NCI-H2029 treated with DMSO at 0.1 percent for 48 hours (cell line): ENCODE measurements at places on chromosomes 1 and 21.

GRCh38 chr1:102296116-102296515 is 299.4 kb upstream of the OLFM3 start:
- no peak for DNase-seq

DNA sequence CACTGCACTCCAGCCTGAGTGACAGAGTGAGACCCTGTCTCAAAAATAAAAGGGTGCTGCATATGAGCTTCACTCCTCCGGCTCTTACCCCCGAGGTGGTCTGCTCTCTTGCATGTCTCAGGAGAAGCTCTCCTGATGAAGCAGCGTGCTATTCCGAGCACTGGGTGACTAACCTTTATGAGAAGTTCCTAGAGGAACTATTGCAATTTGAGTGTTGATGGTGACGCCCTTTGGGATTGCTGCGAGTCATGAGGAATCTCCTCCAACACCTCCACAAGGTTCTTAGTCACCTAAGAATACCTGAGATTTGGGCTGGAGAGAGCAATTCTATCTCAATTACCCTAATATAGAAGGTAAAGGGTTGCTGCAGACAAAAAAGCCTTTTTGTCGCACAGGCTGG is 40.8 kb upstream of the TINAGL1 start:
- DNase-seq = no peak

GRCh38 chr1:69221524-69221923 is 346.2 kb upstream of the LRRC7 start:
- no peak for DNase-seq

GRCh38 chr1:81305997-81306452 is 494.7 kb upstream of the ADGRL2 start:
- no peak for DNase-seq

GRCh38 chr21:15455819-15456462 is 273.8 kb upstream of the USP25 start:
- no peak for DNase-seq

DNA sequence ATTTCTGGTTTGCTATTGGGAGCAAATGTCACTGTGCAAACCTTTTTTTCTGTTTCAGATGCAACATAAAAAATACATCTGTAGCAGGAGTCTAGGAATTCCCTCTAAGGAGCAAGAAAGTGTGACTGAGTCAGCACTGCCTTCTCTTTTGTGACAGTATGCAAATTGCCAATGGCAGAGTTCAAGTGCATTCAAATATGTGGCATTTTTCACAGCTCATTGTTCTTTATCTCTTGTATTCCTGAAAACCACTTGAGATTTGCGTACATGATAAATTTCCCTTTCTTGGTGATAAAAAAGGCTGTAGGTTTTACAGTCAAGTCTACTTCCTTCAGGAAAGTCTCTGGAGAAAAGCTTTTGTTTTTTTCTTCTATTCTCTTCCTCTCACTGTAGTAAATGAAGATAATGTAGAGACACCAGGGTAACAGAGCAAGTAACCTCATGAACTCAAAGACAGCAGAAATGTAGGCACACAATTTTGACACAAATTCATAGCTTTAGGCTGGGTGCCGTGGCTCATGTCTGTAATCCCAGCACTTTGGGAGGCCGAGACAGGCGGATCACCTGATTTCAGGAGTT is 129.7 kb upstream of the L1TD1 start:
- DNase-seq = no peak

GRCh38 chr21:40829308-40829707 is 17.6 kb downstream of the DSCAM start:
- no peak for DNase-seq

DNA sequence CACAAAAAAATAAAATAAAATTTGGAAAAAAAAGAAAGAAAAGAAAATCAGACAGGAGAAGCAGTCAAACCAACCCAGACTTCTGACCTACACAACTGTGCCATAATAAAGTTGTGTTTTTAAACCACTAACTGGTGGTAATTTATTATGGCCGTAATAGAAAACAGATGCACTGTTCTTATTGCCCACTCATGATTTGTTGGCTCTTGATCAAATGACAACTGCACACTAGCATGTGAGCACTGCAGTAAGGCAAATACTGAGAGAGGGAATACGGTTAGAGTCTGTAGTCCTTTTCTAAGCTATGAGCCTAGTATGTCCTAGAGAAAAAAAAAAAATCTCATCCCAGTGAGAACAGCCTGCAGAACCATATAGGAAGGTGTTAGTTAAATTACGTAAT is 61.2 kb upstream of the TNR start:
- no peak for DNase-seq

DNA sequence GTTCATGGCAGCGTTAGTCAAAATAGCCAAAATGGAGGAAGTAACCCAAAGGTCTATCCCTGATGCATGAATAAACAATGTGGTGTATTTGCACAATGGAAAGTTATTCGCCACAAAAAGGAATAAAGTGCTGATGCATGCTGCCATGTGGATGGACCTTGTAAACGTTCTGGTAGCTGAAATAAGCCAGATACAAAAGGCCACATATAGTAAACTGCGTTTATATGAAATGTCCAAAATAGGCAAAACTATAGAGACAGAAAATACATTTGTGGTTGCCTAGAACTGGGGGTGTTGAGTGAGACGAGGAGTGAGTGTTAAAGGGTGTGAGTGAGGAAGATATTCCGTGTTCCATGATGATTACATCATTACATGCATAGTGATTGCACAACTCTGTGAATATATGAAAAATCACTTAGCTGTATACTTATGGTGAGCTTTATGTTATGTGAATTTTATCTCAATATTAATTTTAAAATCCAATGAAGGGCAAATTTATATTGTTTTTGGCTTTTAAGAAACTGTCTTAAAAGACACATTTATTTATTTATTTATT is 321.3 kb downstream of the KIF26B start:
- DNase-seq = no peak

GRCh38 chr1:2190491-2190976 is 4.0 kb downstream of the FAAP20 start:
- no peak for DNase-seq

GRCh38 chr21:46624050-46624449 is 11.4 kb upstream of the PRMT2 start:
- no peak for DNase-seq

GRCh38 chr1:185681034-185681633 is 53.1 kb upstream of the HMCN1 start:
- peak; percentile 39 for DNase-seq

GRCh38 chr1:44546403-44547053 is 127.8 kb downstream of the TMEM53 start:
- no peak for DNase-seq

DNA sequence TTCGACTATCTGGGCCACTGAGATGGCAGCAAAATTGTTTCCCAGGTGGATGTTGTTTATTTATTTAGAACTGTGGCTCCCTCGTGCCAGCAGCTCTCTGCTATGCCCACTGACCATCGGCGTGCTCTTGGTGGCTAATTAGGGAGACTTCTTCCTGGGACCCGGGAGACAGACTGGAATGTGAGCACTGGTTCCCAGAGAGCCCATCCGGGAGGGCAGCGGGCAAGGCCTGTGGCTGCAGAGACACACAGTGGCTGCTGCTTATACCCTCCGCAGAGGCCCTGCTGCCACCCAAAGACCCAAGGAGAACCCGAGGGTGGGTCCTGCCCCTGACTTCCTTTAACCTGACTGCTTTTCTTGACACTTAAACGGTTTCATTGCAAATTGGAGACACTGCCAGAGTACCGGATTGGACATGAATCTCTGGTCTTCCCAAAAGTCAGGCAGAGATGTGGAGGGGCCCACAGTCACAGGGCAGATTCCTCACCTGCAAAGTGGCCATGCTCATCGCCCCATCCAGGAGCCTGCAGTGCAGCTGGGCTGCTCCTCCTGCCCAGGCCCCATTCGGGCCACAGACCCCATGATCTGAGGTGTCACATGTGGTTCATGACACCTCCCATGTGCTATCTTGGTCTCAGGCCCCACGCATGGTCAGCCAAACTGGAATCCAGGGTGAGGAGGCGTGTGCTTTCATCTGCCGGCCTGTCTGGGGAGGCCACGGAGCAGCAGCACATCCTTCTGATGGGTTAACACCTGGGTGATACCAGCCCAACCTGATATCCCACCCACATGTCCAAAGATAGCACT is 5.7 kb upstream of the MATN1 start:
- DNase-seq = no peak

DNA sequence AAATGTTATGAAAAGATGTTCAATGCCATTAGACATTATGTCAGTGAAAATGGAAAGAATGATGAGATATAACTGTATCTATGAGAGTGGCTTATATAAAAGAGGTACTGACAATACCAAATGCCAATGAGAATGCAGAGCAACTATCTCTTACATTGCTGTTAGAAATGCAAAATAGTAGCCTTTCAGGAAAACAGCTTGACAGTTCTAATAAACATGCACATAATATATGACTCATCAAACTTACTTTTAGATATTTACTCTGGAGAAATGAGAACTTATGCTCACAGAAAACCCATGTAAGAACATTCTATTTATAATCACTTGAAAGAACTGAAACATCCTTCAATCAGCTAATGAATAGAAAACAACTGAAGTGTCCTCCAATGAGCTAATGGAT is 996.7 kb upstream of the ADGRL4 start:
- DNase-seq = no peak

GRCh38 chr1:156129687-156130577 is 15.4 kb downstream of the LMNA start:
- DNase-seq = peak; percentile 49

DNA sequence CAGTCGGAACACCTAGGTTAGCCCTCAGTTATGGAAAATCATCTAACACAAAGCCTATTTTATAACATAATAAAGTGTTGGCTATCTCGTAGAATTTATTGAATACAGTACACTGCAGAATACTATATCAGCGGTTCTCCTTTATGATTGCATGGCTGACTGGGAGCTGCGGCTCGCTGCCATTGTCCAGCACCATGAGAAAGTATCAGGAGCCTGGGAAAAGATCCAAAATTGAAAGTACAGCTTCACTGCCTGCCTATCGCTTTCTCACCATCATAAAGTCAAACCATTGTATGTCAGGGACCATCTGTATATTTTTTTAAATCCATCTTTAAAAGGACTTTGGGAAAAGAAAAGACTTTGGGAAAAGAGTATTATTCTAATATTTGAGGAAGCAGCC is 111.9 kb upstream of the RAVER2 start:
- no peak for DNase-seq

DNA sequence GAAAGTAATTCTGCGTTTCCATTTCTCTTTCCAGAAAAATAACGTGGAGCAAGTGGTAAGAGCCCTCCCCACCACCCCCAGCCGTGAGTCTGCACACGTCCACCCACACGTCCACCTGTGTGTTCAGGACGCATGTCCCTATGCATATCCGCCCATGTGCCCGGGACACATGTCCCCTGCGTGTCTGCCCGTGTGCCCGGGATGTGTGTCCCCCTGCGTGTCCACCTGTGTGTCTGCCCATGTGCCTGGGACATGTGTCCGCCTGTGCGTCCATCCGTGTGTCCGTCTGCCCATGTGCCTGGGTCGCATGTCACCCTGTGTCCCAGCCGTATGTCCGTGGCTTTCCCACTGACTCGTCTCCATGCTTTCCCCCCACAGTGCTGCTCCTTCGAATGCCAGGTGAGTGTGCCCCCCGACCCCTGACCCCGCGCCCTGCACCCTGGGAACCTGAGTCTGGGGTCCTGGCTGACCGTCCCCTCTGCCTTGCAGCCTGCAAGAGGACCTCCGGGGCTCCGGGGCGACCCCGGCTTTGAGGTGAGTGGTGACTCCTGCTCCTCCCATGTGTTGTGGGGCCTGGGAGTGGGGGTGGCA is 5.6 kb downstream of the COL6A1 start:
- no peak for DNase-seq

DNA sequence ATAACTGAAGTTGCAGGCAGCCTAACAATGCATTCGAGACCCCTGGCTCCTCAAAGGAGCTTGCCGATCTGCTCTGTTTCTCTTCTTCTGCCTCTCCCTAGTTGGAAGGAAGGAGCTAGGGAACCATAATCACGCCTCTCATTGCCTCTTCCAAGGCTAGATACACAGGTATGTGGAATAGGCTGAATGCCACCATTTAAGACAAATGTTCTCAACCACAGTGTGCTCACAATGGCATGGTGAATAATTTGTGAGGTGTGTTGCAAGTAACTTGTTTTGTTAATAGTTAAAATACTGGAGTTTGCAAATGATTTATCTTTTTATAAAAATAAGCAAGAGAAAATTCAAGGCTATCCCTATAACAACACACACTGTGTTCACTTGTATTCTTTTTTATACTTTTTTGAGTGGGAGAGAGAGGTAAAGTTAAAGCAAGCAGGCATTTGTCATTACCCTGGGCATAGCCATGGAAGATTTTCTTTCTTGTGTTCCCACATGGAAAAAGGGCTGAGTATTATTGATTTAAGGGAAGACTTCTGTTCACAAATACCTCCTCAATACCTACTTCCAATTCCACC is 45.4 kb upstream of the SYT6 start:
- DNase-seq = no peak

GRCh38 chr1:23126801-23127200 is 41.9 kb downstream of the LUZP1 start:
- no peak for DNase-seq

GRCh38 chr1:99305626-99306025 is 41.3 kb downstream of the PLPPR4 start:
- no peak for DNase-seq

DNA sequence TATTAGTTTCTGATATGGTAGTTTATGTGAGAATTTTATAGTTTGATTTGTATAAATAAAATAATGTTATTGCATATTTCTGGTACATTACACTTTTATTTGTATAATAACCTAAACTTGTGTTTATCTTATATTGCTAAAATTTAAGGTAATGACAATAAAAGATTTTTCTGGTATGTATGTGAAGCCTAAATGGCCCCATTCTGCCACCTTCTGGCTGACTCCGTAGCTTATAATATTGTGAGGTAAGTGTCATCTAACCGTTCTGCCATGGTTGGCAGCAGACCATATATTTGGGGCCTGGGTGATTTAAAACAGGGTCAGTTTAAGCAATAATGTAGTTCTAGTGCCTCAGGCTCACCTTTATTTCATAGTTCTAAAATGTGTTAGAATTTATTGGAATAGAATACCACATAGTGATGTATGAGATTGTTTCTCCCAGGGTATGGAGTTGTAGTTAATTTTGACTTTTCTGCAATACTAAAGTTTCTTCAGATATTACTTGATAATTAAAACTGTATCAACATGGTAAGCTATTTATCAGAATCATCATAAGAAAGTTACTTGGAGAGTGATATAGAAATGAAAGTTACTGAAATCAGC is 21.2 kb upstream of the PRKACB start:
- peak; percentile 43 for DNase-seq

- no peak for DNase-seq
Measured at GRCh38 chr21:42151148-42151947, 67.6 kb upstream of the ABCG1 start.

GRCh38 chr1:178278916-178279686 is 185.2 kb downstream of the RASAL2 start:
- DNase-seq = no peak

DNA sequence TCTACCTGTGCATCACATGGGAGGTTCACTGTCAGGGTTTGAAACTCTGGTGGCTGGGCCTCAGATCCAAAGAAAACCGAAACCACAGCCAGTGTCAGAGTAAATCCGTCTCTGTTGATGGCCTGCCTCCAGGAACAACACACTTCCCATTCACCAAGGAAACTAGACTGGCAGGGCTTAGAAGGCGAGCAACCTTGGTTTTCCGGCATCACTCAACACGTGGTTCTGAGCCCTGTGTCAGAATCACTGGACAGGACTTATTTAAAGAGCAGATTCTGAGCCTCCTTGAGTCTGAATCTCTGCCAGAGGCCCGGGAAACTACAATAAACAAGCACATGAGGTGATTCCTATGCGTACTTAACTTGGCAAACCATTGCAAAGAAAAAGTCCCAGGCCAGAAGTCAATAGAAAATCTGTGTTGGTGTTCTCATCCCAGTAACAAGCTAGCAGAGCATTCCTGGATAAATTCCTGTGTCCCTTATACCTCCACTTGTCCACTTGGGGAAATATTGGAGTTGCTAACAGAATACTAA is 70.0 kb downstream of the KCTD3 start:
- no peak for DNase-seq
